ENCODE measurements at places on chromosomes 7 and 10.
A peak's percentile ranks its signal among the peaks of the same experiment; 100 is the strongest.

- no peak for DNase-seq
Observed at GRCh38 chr7:144606261-144606660, 202.8 kb upstream of the NOBOX start.

- DNase-seq = no peak
Observed at GRCh38 chr7:95316588-95316987, 7.7 kb downstream of the PON1 start.

DNA sequence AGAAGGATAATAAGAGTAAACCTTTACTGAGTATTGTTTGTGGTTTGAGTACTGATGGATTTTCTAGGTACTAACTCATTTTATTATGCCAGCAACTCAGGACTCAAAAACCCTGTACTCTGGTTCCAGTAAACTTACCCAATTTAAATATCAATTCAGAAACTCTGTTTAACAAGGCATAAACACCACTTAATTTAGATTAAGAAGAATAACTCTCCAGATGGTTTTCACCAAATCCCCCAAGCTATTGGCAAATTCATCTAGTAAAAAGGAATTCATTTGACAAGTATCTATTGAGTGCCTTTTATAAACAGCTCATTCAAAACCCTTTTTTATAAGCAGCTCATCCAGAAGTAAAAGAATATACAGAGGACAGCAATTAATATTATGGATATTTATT, 572.4 kb downstream of the PHTF2 start:
- DNase-seq = no peak

- peak; percentile 33 for DNase-seq
Observed at GRCh38 chr10:132606031-132606491, 68.5 kb downstream of the INPP5A start.

- no peak for DNase-seq
Observed at GRCh38 chr7:5797716-5798115, 16.3 kb upstream of the RNF216 start.

DNA sequence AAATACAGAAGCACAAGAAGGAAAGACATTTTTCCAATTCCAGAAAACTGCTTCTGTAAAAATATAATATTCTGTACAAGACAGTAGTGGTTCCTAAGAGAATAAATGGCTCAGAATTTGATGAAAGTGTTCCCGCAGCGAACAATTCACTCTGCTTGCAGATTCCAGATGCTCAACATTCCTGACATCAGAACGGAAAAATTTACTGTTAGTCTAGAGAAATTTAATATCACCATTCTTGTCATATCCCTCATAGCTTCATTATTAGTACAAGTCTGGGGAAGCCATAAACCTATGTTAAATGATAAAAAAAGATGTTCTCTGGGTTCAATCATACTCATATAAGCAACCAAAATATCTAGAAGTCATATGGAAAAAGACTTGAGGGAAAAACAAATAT, 83.6 kb downstream of the MPP7 start:
- no peak for DNase-seq

DNA sequence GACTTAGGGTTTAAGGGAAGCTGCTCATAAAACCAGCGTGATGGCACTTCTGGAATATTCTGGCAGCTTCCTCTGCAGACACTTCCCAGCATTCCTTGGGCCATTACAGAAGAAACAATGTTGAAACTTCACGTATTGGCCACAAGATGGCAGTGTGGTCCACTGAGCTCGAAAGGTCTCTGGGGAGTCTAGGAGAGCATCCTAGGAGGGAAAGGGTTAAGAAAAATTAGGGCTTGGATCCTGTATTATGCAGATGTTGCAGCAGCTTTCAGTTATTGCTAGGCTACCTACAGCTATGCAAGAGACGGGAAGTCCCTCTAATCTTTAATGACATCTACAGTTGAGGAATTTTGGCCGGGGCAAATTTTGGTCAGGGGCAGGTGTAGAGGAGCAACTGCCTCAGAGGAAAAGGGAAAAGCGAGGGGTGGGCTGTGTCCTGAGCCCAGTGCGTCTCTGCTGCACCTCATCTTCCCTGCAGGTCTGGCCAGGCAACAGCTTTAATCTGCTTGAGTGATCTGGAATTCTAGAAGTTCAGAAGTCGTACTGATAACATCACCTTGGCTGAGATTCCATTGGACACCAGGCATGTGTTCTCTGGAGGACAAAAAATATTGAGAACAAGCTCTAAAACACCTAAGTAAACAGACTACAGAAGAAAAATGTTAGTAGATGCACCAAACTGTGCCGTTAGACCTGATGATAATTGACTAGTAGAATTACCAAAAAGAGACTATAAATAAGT, 220.8 kb upstream of the PRSS58 start:
- DNase-seq = peak; percentile 86

DNA sequence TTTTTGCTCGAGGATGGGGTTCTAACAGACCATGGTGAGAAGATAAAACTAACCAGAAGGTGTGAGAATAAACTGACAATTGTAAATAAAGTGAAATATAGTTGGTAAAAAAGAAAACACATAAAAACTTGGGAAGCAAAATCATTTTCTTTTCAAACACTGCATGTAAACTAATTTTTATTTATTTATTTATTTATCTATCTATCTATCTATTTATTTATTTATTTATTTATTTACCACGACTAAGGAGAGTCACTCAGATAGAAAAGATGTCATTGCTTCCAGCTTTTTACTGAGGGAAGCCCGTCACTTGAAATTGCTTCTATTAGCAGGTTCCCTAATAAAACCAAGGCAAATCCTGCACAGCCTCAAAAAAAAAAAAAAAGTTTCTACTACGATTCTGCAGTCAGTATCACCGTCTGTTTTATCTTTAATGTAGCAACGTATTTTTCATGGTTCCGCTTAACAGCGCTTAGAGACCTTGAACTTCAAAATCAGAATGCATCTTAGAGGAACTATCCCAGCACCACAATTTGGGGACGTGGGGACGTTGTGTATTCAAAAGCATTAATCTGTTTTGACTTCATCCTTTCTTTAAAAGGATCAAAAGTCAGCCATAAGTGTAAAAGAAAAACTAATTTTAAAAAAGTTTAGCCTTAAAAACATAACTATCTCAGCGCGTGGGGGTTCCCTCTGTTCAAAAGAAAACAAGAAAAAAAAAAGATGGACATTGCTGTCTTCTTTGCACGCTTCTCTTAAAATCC, 33.3 kb upstream of the EBLN1 start:
- no peak for DNase-seq

DNA sequence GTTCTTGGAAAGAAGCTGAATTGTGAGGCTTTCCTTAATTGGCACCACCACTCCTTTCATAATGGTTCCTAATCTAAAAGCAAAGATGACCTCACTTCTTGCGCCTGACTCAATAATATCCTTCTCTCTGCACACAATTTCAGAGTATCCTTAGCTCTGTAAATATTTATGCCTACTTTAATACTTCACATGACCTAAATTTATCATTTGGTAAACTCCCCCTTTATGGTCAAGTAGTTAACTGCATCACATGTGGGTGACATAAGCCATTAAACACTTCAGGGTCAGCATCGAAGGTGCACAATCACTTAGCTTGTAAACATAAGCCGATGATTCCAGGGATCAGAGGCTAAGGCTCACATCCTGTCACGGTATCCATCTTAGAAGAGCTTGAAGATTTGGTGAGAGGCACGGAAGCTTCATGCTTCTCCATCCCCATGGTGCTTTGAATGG, 7.3 kb upstream of the RHOBTB1 start:
- no peak for DNase-seq

DNA sequence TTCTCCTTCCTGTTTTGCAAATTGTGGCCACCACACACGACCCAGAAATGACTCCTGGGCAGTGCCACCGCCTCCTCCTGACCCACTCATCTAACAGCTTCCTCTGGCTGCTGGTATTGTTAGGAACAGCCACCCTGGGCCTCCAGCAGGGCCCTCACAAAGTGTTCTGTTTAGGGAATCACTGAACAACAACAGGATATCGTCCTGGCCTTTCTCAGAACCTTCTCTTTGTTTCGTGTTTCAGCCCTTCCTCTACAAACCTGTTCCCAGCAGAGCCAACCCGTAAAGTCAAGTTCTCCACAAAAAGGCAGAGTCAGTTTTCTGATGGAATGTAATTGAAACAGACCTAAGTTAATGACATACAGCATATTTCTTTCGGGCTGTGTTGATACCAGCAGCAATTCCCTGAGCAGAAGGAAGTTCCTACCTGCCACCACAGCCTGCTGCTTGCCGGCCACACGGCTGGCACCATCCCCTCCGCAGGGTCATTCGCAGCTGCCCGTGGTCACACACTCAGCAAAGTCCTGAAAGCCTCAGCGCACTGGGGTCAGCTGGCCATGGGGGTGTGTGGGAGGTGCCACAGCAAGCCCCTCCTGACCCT, 91.7 kb upstream of the PITRM1 start:
- no peak for DNase-seq

DNA sequence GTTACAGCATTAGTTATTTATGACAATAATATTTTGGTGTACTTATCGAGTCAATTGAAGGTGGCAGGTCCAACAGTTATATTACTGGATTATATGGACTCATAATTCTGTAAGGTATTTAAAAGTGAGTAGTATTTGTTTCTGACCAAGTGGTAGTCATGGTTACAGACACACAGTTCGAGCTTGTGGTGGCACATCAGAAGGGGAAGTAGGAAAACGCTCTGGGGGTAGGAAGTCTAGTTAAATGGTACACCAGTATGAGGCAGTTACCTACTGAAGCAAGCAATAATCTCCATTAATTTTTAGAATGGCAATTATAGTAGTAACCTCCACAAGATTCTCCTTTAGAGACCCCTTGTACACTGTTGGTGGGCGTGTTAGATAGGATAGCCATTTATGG, 541.2 kb downstream of the ETV1 start:
- DNase-seq = no peak

- no peak for DNase-seq
Observed at GRCh38 chr7:25698451-25699113, 453.4 kb upstream of the NFE2L3 start.

DNA sequence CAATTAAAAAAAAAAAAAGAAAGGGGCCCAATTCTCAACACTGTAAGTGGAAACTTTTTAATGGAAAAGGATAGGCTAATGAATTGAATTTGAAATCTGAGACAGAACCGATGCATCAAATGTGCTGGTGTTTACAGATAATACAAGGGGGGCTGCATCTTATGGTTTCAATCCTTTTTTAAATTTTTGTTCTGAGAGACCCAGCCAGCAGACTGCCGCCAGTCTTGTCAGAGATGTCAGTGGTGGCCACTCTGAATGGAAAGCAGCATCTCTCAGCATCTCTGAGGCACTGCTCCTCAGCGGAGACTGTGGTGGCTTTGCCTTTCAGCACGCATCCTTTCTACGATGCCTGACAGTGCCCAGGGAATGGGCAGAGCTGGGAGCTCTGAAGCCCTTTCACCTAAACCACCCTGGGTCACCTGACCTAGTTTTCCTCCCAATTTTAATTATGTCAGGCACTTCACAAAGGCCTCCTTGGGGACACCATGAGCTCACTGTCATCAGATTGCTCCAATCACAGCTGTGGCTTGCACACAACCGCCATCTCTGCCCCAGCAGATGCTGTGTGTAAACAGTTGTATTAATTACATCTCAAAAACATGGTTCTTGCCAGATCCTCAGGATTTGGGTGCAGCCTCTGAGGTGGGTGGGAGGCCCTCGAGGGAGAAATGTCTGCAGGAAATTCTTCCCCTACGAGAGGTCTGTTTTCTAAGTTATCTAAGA, 81.2 kb downstream of the EGFR start:
- no peak for DNase-seq

- DNase-seq = no peak
Observed at GRCh38 chr10:112002206-112002605, 181.4 kb downstream of the GPAM start.

DNA sequence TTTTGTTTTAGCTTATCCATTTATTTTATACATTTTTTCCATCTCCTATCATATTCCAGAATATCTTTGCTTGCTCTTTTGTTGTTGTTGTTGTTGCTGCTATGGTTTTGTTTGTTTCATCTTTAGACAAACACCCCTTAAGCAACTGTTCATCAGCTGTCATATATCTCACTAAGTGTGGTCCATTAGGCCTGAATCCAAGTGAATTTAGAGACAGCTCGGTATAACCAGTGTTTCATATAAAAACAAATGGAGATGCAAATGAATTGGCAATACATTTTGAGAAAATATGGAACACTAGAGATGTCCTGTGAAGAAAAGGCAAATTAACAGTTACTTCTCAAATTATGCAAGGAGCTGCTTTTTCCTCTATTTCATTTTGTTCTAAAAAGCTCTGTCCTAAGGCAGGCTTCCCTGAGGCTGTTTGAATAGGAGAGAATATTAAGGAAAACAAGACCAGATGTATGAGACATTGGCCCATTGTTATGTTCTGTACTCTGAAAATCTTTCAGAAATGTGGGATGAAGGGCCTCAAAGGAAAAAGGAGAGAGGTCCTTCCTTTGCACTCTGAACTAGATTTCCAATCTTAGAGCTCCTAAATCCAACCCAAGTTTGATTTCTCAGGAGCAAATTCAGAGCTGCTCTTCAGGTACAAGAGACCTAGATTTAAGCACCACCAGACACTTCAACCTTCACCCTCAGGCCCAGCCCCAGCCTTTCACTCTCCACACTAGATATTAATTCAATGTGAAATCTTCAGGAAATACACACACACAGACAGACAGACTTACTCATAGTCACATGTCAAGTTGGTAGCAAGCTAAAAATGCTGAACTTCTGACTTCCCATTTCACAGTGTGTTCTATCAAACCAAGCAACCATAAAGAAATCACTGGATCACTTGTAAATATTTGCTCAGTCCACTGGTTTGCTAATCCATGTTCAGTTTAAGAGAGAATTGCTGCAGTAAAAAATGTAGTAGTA, 5.4 kb downstream of the TFEC start:
- DNase-seq = no peak

GRCh38 chr10:9823268-9823930, 1194.3 kb upstream of the CELF2 start:
- no peak for DNase-seq

- DNase-seq = no peak
Observed at GRCh38 chr7:130777426-130777825, 43.4 kb upstream of the KLF14 start.

- DNase-seq = no peak
Observed at GRCh38 chr7:139902436-139903102, 73.5 kb downstream of the TBXAS1 start.

- no peak for DNase-seq
Observed at GRCh38 chr7:133771788-133772419, 355.2 kb upstream of the LRGUK start.

DNA sequence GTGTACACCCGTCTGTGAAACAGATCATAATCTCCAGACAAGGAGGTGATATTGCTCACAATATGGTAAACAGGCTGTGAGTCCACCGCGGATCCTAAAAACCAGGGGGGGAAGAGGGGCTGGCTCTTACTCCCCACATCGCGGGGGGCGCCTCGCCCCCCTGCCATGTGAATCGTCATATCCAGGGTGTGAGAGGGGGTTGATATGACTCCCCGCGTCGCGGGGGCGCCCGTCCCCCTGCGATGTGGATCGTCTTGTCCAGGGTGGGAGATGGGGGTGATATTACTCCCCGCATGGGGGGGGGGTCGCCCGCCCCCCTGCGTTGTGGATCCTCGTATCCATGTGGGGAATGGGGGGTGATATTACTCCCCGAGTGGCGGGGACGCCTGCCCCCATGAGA, 30.9 kb downstream of the OCM2 start:
- no peak for DNase-seq
